ENCODE measurements at places on chromosomes 1 and 21.
A peak's percentile ranks its signal among the peaks of the same experiment; 100 is the strongest.

DNA sequence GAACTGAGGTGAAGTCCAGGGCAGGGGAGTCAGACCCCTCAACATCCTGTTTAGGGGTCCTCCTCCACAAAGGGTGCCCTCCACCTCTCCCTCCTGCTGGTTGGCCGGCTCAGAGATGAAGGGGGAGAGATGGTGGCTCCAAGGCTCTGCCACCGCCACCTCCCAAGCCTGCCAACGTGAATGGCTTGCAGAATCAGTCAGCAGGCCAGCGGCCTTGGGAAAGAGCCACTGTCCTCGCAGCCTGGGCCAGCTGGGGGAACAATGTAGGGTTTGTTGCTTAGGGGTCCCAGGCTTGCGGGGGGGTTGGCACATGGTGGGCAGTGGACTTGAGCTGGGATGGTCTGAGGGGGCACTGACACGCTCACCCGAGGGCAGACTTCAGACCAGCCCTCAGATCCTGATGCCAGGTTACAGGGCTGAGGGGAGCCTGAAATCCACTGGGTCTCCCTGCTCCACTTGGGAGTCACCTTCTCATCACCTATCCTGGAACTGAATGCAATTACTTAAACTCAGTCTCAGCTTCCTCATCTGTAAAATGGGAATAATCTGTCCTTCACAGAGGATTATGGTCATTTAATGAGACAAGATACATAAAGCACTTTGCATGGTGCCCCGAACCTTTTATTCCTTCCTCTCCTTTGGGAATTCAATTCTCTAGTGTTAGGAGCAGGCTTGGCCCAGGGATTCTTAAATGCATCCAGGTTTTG is 8.3 kb downstream of the GPR37L1 start:
- no peak for DNase-seq

DNA sequence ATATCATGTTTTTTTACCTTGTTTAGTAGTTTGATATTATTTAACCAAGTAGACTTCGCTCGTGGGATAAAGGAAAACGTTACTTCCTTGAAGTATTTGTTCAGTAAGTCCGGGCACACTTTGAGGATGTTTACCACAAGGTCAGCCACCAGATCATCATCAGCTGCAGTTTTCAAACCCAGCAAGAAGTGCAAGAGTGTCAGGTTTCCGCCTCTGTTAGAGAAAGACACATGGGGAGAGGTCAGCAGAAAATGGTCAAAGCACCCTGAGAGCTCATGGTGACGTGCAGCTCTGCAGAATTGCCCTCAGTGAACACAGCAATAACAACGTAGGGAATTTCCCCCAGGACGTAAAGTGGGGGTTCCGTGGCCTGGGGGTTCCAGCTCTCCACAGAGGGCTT is 24.4 kb downstream of the URB1 start:
- no peak for DNase-seq

- DNase-seq: no peak
These were observed 171.5 kb upstream of the PALMD start for GRCh38 chr1:99474350-99474893.

DNA sequence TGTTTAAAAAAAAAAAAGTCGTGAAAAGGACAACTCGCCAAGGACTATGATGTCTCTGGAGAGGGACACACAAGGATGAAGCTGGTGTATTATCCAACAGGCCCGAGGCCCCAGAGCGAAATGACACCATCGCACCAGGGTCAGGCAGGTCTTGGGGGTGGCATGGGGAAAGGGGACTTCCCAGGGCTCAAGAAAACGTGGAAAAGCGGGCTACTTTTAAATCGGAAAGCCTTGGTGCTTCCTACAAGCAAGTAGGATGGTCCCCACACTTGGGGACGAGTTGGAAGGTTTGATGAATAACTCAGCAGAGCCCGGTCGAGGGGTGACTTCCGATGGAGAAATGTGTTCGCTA is 505 bp upstream of the GNPAT start:
- DNase-seq: no peak

- peak; percentile 35 for DNase-seq
These were observed 507 bp downstream of the AK5 start for GRCh38 chr1:77282187-77282865.
